Naive thymus-derived CD4-positive, alpha-beta T cell (primary cell): ENCODE measurements at places on chromosomes 13 and 19. TPM values are rescaled to one million over a fixed set of nuclear protein-coding genes. Genes with fewer than 3 reads are reported as not detected.
A peak's percentile ranks its signal among the peaks of the same experiment; 100 is the strongest.

- peak overlapping the region; percentile 72 for H3K4me3 ChIP-seq
- H3K36me3 ChIP-seq = no peaks in the 10 kb centered on the region
- peaks cover 3% of the 10 kb centered on the region for H3K4me1 ChIP-seq
- DNase-seq = no peak
Measured at GRCh38 chr13:113724016-113724758, 34.8 kb upstream of the TMEM255B start.

- peaks cover 1% of the 10 kb centered on the region for H3K4me1 ChIP-seq
- no peaks in the 10 kb centered on the region for H3K36me3 ChIP-seq
- DNase-seq = no peak
- H3K4me3 ChIP-seq = no peak overlapping the region
Measured at GRCh38 chr19:48176226-48176625, 5.7 kb downstream of the ZSWIM9 start.

- H3K27ac ChIP-seq = peak overlapping the region; percentile 91
- no peaks in the 10 kb centered on the region for H3K4me1 ChIP-seq
- peaks cover 4% of the 10 kb centered on the region for H3K36me3 ChIP-seq
- H3K27me3 ChIP-seq = no peaks in the 10 kb centered on the region
- H3K4me3 ChIP-seq = peak overlapping the region; percentile 99
Measured at GRCh38 chr19:9673912-9674662, 813 bp downstream of the ZNF562 start.

The PRTN3 gene
- total RNA-seq = not detected

GRCh38 chr13:78845656-78846365, 186.9 kb upstream of the OBI1 start:
- no peaks in the 10 kb centered on the region for H3K36me3 ChIP-seq
- no peak for DNase-seq
- no peaks in the 10 kb centered on the region for H3K4me1 ChIP-seq
- no peak overlapping the region for H3K27ac ChIP-seq
- H3K4me3 ChIP-seq = no peak overlapping the region

DNA sequence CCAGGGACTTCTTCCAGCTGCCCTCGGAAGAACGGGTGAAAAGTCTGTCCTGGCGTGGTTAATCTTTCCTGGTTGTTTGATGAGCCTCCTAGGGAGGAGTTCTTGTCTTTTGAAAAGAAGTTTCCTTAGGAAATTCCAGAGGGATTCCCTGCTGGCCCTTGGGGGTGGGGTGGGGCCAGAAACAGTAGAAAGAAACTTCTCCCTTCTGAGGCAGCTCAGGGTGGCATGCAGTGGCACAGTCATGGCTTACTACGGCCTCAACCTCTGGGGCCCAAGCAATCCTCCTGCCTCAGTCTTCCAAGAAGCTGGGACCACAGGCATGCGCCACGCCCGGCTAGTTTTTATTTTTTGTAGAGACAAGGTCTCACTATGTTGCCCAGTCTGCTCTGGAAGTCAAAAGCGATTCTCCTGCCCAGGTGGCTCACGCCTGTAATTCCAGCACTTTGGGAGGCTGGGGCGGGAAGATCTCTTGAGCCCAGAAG, 1.5 kb downstream of the ZNF101 start:
- H3K4me1 ChIP-seq = peaks cover 33% of the 10 kb centered on the region
- DNase-seq = no peak
- peak overlapping the region; percentile 65 for H3K4me3 ChIP-seq
- peak overlapping the region; percentile 93 for H3K27ac ChIP-seq

GRCh38 chr13:40410315-40410714, 256.1 kb downstream of the FOXO1 start:
- no peak overlapping the region for H3K27ac ChIP-seq
- H3K27me3 ChIP-seq = no peaks in the 10 kb centered on the region
- DNase-seq = no peak
- H3K4me1 ChIP-seq = no peaks in the 10 kb centered on the region

GRCh38 chr13:101181076-101181685, 235.1 kb downstream of the NALCN start:
- H3K36me3 ChIP-seq = no peaks in the 10 kb centered on the region
- H3K4me3 ChIP-seq = no peak overlapping the region

The KLHL1 gene
- not detected in 2 replicates for total RNA-seq

DNA sequence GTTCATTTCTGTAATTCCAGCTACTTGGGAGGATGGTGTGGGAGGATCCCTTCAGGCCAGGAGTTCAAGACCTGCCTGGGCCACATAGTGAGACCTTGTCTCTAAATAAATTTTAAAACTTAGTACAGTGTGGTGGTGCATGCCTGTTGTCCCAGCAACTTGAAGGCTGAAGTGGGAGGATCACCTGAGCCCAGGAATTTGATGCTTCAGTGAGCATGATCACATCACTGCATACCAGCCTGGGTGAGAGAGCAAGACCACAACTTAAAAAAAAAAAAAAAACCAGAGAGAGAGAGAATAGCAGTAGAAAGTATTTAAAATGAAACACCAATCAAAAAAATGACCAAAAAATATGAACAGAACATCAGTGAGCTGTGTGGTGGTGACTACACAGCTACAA, 7.1 kb upstream of the ZNF823 start:
- DNase-seq = no peak
- H3K4me3 ChIP-seq = no peak overlapping the region
- H3K36me3 ChIP-seq = no peaks in the 10 kb centered on the region
- no peak overlapping the region for H3K27ac ChIP-seq
- H3K27me3 ChIP-seq = no peaks in the 10 kb centered on the region

The TEX26 gene
- not detected for total RNA-seq

DNA sequence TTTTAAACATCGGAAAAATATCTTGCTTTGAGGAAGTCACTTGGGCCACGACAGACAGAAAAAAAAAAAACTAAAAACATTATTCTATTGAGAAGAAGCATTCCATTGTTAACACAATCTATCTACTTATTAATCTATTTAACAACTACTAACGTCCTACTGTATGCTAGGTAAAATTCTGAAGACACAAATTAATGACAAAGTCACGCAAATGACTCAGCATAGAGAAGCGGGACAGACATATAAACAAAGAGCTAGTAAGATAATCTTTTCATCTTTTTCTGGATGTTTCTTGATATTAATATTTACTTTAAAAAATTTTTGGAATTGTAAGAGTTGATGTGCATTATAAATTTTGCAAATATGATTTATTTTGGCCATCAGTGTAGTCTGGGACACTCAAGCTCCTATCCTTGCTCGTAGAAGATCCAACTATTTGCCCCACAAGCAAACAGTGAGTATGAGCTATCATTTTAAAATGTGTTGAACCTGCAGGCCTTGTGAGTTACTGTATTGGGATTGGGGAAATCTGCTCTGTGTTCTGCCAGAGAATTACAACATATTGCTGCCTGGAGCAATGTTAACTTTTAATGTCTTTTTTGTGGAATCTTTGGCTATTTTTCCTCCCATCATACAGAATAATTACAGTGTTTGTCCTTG, 109.1 kb downstream of the PCDH9 start:
- H3K27me3 ChIP-seq = no peaks in the 10 kb centered on the region
- no peak overlapping the region for H3K27ac ChIP-seq

The ONECUT3 gene
- total RNA-seq = not detected

- no peak overlapping the region for H3K27ac ChIP-seq
- H3K4me3 ChIP-seq = no peak overlapping the region
- no peaks in the 10 kb centered on the region for H3K27me3 ChIP-seq
- DNase-seq = no peak
Measured at GRCh38 chr19:7461841-7462629, 26.8 kb downstream of the PEX11G start.

DNA sequence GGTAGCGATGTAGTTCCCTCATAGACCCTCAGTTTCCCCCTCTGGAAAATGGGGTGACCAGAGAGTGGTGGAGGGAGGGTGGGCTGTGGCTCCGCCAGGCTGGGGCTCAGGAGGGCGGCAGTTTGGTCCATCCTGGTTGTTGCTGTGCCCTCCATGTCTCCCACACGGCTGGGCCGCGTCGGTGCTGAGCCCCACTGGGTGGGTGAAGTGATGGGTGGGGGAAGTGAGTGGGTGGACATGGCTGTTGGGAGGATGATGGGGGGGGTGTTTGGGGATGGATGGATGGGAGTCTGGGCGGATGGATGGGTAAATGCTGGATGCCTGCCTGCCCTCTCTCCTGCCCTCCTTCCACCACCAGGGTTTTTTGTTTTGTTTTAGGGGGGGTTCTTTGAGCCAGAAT, 16.6 kb upstream of the EHD2 start:
- H3K4me3 ChIP-seq = no peak overlapping the region
- no peak overlapping the region for H3K27ac ChIP-seq
- H3K36me3 ChIP-seq = no peaks in the 10 kb centered on the region

DNA sequence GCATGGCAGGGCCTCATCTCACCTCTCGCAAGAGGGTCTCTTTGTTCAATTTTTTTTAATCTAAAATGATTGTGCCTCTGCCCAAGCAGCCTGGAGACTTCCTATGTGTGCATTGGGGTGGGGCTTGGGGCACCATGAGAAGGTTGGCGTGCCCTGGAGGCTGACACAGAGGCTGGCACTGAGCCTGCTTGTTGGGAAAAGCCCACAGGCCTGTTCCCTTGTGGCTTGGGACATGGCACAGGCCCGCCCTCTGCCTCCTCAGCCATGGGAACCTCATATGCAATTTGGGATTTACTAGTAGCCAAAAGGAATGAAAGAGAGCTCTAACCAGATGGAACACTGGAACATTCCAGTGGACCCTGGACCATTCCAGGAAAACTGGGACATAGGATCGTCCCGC, 8.0 kb downstream of the FXYD3 start:
- DNase-seq = no peak
- peaks cover 3% of the 10 kb centered on the region for H3K4me1 ChIP-seq
- H3K27me3 ChIP-seq = no peaks in the 10 kb centered on the region
- H3K36me3 ChIP-seq = no peaks in the 10 kb centered on the region
- no peak overlapping the region for H3K4me3 ChIP-seq

DNA sequence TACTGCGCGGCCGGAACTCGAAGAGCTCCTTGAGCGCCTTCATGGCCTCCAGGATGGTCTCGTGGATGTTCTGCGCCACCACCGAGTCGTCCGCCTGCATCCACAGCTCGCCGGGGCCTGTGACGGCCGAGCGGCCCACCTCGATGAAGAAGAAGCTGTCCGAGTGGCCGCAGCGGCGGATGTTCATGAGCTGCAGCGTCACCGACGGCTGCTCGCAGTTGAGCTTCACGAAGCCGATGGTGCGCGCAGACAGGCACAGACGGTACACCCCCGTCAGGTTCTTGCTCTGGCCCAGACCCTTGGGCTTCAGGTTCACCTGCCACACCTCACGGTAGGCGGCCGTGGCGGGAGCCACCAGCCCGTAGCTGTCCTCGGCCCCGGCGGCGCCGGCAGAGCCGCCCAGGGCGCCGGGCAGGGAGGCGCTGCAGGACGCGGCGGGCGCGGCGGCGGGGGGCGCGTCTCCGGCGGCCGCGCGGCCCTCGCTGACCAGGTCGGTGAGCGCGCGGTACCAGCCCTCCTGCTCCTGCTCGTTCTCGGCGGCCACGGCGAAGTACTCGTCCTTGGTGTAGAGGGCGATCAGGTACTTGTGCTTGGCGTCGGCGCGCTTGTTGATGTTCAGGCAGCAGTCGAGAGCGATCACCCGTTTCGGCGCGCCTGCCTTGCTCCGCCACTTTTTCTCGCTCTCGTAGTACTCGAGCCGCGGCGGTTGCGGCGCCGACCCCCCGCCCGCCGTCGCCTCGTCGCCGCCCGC, 1.1 kb downstream of the IRS2 start:
- DNase-seq = peak; percentile 61
- H3K27me3 ChIP-seq = no peaks in the 10 kb centered on the region
- H3K4me1 ChIP-seq = peaks cover 4% of the 10 kb centered on the region
- H3K36me3 ChIP-seq = no peaks in the 10 kb centered on the region
- peak overlapping the region; percentile 65 for H3K27ac ChIP-seq
- H3K4me3 ChIP-seq = peak overlapping the region; percentile 54

DNA sequence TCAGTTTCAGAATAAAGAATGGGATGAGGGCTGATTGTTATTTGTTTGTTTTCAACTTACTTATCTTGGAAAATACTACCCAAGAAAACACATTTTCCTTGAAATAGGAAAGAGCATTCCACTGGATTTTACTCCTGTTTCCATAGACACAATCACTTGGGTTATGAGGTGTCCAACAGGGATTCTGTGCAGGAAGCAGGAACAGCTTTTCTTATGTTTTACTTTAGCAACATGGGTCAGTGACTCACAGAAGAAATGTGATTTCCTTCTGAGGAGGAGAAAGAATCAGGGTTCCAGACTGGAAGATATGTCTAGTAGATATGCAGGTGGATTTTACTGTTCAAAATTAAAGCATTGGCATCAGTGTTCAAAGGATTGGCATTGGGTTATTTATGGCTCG, 180.8 kb upstream of the GPC6 start:
- DNase-seq = no peak

The FUT2 gene
- not detected for total RNA-seq

The KLC3 gene
- total RNA-seq = not detected in 2 replicates
